ENCODE measurements at places on chromosomes 5 and 9. TPM values are rescaled to one million over a fixed set of nuclear protein-coding genes. Genes with fewer than 3 reads are reported as not detected.

- peak; percentile 39 for DNase-seq
Observed at GRCh38 chr5:157106630-157107461, 2.0 kb downstream of the HAVCR2 start.

ELOVL7 gene
- 0.34 TPM for total RNA-seq

NR2F1-AS1 gene
- not detected for total RNA-seq

GRCh38 chr5:37002176-37002751 is 125.7 kb downstream of the NIPBL start:
- DNase-seq, result no peak

DNA sequence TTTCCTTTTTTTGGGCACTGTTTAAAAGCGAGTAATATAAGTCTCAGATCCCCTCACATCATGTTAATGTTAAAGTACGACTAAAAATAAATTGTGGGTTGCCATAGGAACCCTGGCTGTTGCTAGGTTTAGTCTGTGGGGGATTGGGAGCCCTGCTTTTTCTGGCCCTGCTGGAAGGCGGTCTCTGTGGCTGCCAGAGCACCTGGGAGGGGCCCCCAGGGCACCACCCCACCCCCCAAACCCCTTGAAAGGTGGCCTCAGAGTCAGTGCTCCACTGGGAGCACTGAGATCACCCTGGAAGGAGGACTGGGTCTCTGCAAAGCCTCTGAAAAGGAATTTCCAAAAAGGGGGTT is 66.2 kb upstream of the NEURL1B start:
- no peak for DNase-seq

BARHL1 gene
- total RNA-seq, result not detected

Data from activated CD8-positive, alpha-beta T cell treated with anti-CD3 and anti-CD28 coated beads, Interleukin-2, amount 10 ng/mL, durations not matched to agents 7 days and 5 days (primary cell).